ENCODE measurements at places on chromosomes 5 and 9.

GRCh38 chr9:92359394-92359995 lies 33.7 kb downstream of the CENPP start:
- no peak for DNase-seq

GRCh38 chr5:126680191-126680817 lies 79.6 kb downstream of the PHAX start:
- DNase-seq, result no peak

- DNase-seq, result no peak
Measured at GRCh38 chr5:83475391-83475863, 3.9 kb downstream of the VCAN start.

GRCh38 chr5:79333852-79334557 lies 98.1 kb downstream of the JMY start:
- no peak for DNase-seq

DNA sequence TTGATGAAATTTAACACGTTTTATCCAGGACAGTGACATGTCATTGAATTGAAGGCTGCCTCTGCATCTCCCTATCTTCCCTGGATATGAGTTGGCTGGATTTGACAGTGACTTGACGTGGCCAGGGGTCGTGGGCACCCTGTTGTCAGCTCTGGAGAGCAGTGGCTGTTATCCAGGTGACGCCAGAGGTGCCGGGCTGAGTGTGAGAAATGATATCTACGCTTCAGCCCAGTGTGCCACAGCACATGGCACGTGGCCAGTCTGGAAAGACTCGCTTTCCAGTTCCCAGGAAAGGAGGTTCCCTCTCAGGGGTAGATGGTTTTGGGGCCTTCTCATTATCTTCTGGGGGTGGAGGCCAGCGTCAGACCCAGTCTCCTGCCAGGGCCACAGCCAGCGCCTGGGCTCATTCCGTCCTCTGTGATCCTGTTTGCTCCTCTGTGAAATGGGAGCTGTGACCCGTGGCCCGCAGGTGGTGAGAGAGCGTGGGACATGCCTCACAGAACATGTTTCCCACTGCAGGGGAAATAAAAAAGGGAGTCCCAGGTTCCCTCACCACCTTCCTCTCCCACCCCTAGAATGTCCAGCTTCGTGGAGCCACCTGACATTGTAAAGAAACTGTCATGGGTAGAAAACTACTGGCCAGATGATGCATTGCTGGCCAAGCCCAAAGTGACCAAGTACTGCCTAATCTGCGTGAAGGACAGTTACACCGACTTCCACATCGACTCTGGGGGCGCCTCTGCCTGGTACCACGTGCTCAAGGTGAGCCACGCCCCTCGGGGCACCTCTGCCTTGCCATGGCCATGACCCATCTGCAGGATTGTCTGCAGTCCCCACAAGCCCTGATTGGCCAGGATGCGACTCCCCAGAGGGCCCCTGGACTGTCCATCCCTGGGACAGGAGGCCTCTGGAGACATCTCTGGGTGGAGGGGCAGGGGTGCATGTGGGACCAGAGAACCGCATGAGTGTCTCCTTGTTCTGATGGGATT lies 76.5 kb downstream of the PHF2 start:
- no peak for DNase-seq

- no peak for DNase-seq
Measured at GRCh38 chr5:8650186-8650585, 781.2 kb downstream of the MTRR start.

- DNase-seq, result no peak
Measured at GRCh38 chr5:32584646-32585045, 711 bp upstream of the SUB1 start.

DNA sequence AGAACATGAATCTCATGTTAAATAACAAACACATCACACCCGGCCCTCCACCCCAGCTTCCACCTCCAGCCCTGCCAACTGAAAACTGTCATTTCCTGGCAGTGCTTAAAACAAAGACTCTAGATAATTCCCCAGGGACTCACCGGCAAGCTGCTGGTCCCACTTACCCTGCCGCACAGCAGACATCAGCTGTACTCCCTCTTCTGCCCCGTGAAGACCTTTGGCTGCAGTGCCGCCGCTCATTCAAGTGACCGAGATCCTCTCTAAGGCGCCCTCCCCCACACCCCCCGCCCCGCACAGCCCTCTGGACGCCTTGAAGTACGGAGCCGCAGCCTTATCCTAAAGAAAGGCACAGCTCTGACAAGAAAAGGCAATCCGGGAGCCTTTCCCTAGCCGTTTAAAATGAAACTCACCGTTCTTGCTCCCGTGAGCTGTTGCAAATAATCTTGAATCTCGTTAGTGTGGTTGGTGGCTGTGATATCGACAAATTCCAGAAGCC lies 434 bp downstream of the GLRX start:
- DNase-seq, result no peak

DNA sequence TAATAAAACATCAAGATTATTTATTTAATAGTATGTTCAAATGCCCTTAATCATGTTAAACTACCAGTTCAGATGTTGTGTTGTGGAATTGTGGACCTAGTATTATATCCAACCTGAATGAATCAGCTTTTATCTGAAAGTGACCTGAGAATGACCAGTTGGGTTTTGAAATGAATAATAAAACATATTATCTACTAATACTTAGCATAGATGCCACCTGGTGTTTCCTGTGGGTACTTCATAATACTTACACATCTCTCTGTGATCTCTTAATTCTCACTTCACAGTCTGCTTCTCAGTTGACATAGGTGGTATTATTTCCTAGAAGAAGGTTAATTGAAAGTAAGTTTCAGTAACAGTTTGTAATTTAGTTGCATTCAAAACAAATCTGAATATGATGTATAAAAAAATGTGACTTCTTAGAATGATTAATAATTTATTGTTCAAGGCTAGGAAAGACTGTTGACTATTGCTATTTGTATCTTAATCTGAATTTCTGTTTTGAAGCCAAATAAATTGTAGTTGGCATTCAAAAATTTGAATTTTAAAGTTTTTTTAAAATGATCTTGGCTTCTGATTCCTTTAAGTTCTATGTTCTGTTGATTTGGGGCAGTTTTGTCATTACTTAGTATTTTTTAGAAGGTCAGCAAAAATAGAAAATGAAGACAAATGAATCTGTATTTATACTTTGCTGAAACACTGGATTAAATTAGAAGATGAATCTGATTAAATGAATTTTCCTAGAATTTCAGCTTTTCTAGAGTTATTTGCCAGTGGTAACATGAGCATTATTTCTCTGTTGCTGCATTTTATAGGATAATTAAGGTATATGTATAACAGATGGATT lies 48.2 kb downstream of the KIF2A start:
- DNase-seq, result no peak

DNA sequence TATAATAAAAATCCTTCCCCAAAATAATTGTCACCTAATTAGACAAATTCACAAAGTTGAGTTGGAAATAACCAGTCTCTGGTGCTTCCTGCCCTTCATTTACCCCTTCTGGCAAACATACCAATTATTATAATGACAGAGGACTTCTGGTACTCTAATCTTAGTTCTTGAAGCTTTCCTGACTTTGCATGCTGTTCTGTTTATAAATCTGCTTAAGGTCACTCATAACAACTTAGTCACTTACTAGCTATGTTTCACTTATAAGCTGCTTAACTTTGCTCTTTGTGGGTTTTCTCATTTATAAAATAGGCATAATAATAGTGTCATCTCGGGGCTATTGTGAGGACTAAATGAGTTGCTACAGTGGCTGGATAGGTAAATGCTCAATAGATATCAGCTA lies 446.5 kb downstream of the EFNA5 start:
- DNase-seq, result no peak

- no peak for DNase-seq
Measured at GRCh38 chr5:178067755-178068154, 45.6 kb upstream of the N4BP3 start.

DNA sequence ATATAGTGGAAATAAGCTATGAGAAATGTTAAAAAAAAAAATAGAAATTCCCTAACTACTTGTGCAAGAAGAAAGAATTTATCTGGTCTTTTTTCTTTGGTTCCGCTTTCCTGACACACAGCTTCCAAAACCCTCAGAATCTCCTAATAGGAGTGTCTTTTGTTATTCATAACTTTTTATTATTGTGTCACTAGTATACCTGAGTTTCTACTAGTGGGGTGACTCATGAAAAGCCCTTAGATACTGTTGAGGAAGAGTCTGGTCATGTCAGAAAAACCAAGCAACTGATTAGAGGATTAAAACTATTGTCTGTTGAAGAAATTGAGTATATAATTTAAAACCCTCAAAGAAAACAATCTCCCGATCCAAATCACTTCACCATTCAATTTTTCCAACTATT lies 152.8 kb upstream of the IFNE start:
- DNase-seq, result no peak

- no peak for DNase-seq
Measured at GRCh38 chr5:179164331-179165311, 104.4 kb downstream of the ZNF354C start.

- DNase-seq, result no peak
Measured at GRCh38 chr9:93124793-93125192, 9.3 kb downstream of the NINJ1 start.

DNA sequence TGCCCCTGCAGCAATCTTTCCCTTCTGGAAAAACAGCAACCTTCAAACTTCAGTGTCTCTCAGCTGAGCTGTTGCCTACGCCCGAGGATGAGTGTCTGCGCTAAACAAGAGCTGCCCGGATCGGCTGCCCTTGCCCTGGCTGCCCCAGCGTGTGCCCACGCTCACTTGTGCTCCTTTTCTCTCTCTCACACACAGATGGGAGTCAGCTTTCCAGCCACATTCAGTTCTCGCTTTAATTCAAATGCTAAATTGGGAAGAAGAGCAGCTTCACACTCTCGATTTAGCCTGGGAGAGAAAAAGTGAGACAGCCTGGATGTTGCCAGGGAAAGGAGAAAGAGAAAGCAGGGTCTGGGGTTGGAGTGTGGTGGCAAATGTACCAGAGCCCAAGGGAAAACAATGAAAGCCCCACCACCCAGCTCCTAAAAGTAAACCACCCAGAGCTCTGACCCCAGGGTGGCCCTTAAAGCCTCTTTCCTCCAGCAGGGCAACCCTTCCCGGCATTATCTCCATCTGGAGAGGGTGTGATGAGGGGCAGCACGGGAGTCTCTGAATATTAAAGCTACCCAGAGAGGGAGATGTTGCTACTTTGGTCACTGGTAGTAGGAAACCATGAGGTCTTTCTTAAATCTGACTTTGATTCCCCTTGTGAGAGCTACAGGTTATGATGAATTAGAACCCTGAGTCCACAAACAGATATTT lies 9.9 kb upstream of the EGR1 start:
- no peak for DNase-seq

GRCh38 chr9:1458503-1458902 lies 408.3 kb downstream of the DMRT2 start:
- DNase-seq, result no peak

- DNase-seq, result no peak
Measured at GRCh38 chr5:134133995-134134541, 19.6 kb downstream of the TCF7 start.

DNA sequence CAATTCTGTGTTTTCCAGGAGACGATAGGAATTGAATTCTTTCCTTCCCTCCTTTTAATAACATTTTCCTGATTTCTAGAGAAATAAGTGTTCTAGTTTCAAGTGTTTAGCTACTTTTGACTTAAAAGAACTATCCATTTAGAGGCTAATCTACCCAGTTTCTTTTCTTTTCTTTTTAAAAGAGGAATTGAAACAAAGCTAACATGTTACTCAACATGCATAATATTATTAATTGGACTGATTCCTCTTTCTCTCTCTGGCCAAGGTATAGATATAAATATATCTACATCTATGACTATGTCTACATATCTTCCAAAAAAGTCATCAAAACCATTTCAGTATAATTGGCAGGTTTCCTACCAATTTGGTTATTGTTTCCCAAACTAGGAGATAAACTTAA lies 309.8 kb downstream of the TRPM3 start:
- DNase-seq, result no peak

GRCh38 chr9:93898026-93898425 lies 57.1 kb downstream of the BARX1 start:
- no peak for DNase-seq

DNA sequence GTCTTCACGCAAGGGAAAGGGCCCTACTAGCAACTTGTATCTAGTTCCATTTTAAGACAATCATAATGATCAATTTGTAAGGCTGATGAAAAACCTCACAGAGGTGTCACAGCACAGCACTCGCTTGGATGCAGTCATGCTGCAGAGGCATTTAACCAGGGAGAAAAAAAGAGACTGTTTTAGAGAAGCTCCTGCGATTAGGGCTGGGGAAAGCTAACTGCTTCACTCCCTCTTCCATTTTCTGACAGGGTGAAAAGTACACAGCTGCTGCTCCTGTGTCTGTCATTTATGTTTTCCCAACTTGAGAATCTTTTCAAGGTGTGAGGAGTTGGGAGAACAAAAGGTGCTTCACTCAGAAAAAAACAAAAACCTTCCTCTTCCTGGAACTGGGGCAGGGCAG lies 106.4 kb downstream of the CDK5RAP2 start:
- no peak for DNase-seq

DNA sequence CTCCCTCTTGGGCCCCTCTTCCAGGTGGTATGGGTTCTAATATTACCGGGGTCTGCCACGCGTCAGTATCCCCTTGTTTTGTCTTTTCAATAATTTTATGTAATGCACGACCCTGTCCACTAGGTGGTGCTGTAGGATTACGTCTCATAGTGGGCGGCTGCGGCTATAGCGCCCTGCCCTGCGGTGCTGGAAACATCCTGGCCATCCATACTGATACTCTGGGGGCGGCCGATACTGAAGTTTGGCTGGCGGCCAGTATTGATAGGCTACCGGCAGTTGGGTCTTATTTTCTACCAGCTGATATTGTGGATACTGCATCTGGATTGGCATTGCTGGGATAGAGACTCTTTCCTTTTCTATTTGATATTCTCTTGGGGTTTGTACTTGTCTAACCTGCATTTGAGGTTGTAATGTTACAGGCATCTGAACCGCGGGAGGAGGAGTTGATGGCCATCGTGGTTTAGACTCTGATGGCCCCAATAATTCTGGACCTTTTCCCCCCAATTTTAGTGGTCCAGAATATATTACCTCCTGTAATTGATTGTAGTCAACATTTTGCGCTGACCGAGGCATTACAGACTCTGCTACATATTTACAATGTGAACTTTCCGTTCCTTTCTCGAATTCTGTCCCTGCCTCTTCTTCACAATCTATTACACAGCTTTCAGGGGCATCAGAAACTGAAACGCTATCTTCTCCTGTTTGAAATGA lies 3.3 kb upstream of the TMEM141 start:
- DNase-seq, result no peak

DNA sequence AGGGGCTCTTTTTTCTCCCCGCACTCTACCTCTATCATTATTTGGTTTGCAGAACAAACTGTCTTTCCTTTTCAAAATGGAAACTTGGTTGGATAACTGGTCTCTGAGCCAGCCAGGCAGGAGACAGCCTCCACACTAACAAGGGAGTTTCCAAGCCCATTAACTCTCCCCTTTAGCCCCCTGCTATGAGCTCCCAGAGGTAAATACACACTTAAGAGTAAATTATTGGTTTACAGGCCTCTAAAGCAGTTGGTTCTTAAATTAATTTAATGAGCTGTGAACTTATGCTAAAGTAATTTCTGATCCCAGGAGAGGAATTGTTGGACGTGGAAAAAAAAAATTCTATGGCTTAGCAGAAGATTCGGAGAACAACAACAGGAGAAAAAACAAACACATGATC lies 30.3 kb downstream of the EPB41L4A start:
- no peak for DNase-seq

Data from cortex of kidney (tissue), 1 donor.